ENCODE measurements at places on chromosomes 7 and 10.

DNA sequence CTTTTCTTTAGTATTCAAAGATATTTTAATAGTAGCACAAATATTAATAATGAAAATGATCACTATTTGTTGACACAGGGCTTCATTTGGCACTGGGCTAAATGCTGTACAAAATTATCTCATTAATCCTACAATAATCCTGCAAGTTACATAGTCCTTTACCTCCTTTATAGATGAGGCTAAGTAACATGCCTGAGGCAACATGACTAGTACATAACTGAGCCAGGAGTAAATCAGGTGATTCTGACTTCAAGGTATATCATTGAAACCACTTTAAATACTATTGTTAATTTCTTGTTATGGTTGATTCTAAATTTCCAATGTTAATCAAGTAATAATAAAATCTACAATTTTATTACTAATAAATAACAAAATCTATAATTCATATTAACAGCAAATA is 39.8 kb downstream of the SEM1 start:
- no peak for DNase-seq

- DNase-seq = no peak
These were observed 60.3 kb upstream of the IL6 start for GRCh38 chr7:22666732-22667131.

GRCh38 chr10:48789486-48790456 is 105.1 kb downstream of the WDFY4 start:
- DNase-seq = no peak

DNA sequence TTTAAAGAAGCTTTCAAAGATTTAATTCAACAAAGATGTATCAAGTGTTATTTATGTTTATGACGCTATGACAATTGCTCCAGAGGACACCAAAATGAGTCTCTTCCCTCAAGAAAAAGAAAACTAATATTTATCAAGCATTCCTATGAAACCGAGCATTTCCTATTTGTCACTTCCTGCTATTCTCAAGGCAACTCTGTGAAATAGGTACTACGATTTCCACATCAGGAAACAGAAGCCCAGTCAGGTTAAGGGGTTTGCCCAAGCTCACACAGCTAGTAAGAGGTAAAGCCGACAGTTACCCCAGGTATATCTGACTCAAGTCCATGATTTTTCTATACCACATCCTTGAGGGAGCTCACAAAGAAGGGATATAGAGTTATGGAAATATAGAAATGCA is 85.9 kb downstream of the TRIL start:
- DNase-seq = no peak

- no peak for DNase-seq
These were observed 18.9 kb downstream of the NCAPG2 start for GRCh38 chr7:158685693-158686092.

GRCh38 chr10:129962872-129963640 is 1.0 kb downstream of the EBF3 start:
- DNase-seq = no peak

DNA sequence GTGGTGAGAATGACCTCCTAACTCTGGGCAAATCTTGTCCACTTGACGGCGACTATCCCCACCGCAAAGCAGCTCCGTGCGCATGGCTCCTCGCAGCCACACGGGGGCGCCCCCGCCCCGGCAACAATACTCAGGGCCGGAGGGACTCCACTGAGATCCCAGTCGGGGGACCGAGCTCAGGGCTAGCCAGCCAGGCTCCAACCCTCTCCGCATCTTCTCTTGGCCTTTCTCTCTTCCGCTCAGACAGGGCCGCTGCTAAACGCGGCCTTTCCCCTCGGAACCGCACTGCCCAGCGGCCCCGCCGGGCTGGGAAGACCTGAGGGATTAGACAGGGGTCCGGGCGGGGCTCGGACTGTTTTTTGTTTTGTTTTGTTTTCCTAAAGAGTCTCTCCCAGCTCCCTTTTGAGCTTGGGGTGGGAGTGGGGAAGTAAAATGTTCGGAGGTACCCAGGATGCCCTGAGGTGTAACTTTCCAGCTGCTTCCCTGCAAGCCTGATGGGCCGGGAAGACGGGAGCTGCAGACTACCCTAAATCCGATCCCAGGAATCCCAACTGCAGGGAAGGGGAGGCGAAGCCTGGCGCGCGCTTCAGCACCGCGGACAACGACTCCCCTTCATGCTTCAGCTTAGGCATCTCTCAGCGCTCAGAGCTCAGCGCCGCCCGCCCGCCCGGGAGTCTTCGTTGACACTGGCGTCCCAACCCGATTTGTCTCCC is 2.7 kb downstream of the KCNIP2 start:
- DNase-seq = no peak

GRCh38 chr10:18659819-18660535 is 746 bp downstream of the ARL5B start:
- DNase-seq = peak; percentile 15

GRCh38 chr7:34451923-34452322 is 206.1 kb upstream of the NPSR1 start:
- DNase-seq = no peak

DNA sequence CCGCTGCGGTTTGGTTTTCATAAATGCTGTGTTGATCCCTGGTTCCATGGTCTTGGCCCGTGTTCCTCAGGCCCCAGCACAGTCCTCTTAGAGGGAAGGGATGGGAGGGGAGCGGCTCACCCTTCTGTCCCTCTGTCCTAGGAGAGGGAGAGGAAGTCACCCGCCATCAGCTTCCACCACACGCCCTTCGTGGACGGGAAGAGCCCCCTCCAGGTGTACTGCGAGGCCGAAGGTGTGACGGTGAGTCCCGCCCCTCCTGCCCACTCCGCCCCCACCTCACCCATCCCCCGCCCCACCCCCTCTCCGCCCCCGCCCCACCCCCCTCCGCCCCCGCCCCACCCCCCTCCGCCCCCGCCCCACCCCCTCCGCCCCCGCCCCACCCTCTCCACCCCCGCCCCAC is 37.5 kb upstream of the DPYSL4 start:
- no peak for DNase-seq

- no peak for DNase-seq
These were observed 236.6 kb upstream of the MKLN1 start for GRCh38 chr7:131090886-131091692.

DNA sequence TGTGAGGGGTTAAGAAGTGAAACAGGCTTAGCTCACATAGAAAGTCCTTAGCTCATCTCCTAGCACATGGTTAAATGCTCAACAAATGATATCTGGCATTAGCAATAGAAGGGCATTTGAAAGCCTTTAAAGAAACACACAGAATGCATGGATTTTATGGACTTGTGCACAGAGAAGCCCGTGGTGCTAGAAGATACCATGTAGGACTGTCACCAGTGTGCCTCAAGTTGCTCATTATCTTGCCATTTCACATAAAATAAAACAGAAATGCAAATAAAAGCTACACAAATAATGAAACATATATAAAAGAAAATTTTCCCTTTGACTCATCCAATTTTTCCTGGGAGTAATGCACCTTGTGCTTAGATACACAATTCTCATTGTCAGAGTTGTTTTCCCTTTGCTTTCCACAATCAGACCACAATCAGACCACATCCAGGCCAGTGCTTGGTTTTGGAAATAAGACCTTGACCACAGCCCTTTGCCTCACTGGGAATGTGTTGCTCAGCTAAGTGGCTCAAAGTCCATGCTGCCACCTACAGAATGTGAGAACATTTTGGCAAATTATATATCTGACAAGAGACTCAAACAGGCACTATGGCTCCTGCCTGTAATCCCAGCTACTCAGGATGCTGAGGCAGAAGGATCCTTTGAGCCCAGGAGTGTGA is 9.5 kb upstream of the WDR11 start:
- DNase-seq = no peak

- DNase-seq = no peak
These were observed 155.8 kb upstream of the RHOBTB1 start for GRCh38 chr10:61099756-61100155.

DNA sequence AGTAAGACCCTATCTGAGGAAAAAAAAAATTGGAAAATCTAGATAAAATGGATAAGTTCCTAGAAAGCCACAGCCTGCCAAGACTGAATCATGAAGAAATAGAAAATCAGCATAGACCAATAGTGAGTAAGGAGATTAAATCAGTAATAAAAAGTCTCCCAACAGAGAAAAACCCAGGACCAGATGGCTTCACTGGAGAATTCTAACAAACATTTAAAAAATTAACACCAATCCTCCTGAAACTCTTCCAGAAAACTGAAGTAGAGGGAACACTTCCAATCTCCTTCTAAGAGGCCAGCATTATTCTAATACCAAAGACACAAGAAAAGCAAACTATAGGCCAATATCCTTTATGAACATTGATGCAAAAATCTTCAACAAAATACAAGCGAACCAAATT is 8.8 kb upstream of the LIMK1 start:
- no peak for DNase-seq

DNA sequence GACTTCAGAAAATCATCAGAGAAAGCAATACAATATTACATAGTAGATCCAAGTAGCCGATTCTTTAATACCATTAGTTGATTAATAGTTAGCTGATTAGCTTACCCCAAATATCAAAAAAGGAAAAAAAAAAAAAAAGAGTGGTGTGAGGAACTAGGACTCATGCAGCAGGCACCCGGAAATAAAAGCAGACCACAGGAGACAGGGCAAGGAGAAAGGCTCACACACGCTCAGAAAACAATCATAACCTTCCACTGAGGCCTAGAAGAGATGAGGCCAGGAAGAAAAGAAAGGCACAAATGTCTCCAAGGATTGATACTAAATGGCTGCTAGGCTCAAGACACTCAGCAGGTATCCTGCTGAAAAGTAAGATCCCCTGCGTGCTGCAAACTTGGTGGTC is 25.9 kb downstream of the TRDMT1 start:
- no peak for DNase-seq

DNA sequence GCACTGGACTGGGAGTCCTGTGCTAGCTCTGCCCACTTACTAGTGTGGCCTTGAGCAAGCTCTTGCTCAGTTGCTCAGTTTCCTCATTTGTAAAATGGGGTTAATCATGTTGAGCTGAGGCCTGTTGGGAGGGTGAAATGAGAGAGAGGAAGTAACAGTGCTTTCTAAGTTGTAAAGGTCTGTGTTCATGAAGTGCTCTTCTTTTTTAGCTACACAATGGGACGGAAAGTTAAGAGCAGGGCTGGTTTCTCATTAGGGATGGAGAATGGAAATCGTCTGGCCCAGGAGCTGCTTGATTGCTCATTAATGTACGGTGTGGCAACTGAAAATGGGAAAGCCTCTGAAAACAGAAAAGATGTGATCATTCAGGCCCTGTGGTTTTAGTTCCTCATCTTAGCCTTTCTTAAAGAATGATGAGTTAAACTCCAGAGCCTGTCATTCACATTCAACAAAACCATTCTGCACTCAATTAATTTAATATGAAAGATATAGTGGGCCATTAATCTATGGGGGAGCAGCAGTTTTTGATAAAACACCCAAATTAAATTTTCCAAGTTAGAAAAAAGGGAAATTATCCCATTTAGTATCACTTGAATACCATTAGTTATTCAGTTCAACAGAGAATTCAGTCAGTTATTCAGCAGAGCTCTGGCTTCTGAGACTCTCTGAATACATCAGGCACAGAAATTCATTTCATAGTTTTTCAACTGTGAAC is 60.5 kb downstream of the SH2D4B start:
- DNase-seq = no peak

GRCh38 chr7:114860206-114860605 is 61.7 kb upstream of the MDFIC start:
- no peak for DNase-seq

DNA sequence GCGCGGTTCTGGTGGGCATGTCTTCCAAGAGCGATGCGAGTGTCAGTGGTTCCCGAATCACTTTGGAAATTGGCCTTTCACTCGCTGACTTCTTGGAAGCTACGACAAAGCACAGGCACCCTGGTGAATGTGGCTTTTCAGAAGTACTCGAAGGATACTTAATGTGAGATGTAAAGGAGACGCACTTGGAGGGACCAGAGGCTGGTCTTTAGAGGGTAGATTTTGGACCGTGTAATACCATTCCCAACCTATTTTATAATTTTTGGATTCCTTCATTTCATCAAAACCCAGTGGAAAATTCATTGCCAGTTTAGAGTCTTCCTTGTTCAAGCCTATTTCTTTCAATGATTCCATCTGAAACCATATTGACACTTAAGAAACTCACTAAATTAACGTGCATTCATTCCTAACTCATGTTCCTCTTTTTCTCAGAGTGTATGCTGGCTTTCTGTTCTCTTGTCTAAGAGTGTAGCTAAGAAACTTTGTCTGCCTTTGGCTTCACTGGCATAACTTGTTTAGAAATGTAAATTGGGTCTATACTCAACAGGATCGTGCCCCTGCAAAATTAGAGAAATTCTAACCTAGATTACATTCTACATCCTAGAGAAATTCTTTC is 645 bp upstream of the COPG2 start:
- DNase-seq = no peak
